Kidney (tissue), 22 donors: ENCODE measurements at places on chromosomes 3 and 15. TPM values are rescaled to one million over a fixed set of nuclear protein-coding genes. Genes with fewer than 3 reads are reported as not detected.

Gene KCNAB1
- 6.6 TPM for total RNA-seq

Gene IL12A
- total RNA-seq: 0.22 TPM

Gene COPG1
- 173 TPM for total RNA-seq

Gene THBS1
- total RNA-seq: 377 TPM

GRCh38 chr3:76025561-76025960, 240.2 kb upstream of the ZNF717 start:
- H3K27ac ChIP-seq: no peak overlapping the region
- H3K4me1 ChIP-seq: no peaks in the 10 kb centered on the region
- H3K36me3 ChIP-seq: no peaks in the 10 kb centered on the region
- DNase-seq: no peak
- H3K27me3 ChIP-seq: no peaks in the 10 kb centered on the region
- no peak overlapping the region for H3K4me3 ChIP-seq

DNA sequence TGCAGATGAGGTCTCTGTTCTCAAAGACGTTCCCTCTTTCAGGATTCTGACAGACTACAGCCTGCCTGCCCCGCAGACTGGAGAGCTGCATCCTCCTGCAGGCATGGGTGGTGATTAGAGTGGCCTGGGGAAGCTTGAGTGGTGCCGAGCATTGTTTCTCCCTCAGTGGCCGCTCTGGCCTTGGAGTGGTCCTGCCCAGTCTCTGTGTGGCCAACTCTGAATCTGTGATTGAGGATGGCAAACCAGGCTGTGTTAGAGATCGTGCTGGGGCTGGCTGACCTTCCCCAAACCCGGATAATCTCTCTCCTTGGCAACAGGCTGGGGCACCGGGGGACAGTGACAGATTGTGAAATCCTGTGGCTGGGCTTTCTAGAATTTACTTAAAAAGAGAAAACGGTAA, 11.0 kb upstream of the ADCY5 start:
- DNase-seq: no peak
- no peak overlapping the region for H3K4me3 ChIP-seq
- H3K4me1 ChIP-seq: no peaks in the 10 kb centered on the region
- H3K27me3 ChIP-seq: no peaks in the 10 kb centered on the region
